ENCODE measurements at places on chromosomes 5 and 9.

- DNase-seq = no peak
Measured at GRCh38 chr5:148403344-148403743, 19.6 kb downstream of the FBXO38 start.

GRCh38 chr5:137832416-137832815 is 35.2 kb upstream of the MYOT start:
- no peak for DNase-seq

DNA sequence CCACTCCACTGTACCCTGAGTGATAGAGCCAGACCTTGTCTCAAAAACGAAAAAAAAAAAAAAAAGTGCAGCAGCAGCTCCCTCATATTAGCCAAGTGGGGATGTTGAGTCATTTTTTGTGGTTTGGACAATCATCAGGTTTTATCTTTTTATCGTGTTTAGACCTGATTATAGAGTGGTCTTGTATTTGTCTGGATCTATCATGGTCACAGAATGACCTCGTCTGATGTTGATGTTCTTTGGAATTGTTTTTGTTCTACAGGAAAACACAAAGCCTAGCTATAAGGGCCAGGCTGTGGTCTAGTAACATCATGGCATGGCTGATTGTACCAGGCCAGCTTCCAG is 1.6 kb upstream of the FBXW11 start:
- no peak for DNase-seq

DNA sequence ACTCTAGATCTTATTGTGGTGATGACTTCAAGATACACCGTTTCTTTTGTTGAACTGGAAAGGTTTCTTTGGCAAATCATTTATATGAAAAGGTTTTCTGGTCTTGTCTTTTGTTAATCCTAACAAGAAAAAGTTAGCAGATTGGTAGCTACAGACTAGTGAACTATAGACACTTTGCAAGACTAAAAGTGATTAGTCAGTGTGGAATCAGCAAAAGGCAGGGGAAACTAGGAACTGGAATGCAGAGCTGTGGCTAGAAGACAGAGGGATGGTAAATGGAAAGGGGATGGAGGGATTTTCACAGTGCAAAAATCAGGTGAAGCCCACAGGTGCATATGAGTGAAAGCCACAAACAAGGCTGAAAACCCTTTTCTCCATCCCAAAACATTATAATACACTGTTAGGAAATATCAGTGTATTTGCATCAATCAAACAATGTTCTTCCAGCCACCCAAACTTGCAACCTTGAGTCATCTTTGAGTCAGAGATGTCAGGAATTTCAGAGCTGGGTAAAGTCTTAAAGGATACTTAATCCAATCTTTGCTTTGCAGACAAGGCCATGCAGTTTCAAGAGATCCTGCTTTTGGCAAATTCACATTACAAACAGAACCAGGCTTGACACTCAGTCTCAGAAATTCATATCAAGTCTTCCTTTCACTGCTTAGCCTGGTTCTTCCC is 52.7 kb downstream of the PLK2 start:
- DNase-seq = no peak

- DNase-seq = no peak
Measured at GRCh38 chr5:150247726-150248125, 41.8 kb downstream of the CAMK2A start.

DNA sequence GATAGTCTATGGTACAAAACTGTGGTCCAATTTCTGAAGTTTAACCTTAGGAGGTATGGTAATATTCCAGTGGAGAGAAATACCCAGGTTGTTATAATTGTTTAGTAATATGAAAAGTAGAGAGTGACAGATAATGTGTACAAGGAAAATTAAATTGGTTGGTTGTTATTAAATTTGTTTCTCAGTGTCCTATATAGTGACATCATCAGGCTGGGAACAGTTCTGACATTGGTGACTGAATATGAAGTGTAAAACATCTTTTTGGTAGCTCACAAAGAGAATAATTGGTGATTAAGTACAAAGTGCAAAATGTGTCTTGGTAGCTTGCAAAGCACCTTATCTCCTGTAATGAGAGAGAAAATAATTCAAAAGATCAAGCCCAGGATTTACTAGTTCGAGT is 1806.1 kb upstream of the CDH6 start:
- no peak for DNase-seq

- DNase-seq = no peak
Measured at GRCh38 chr5:169305366-169305765, 4.4 kb upstream of the SLIT3 start.

DNA sequence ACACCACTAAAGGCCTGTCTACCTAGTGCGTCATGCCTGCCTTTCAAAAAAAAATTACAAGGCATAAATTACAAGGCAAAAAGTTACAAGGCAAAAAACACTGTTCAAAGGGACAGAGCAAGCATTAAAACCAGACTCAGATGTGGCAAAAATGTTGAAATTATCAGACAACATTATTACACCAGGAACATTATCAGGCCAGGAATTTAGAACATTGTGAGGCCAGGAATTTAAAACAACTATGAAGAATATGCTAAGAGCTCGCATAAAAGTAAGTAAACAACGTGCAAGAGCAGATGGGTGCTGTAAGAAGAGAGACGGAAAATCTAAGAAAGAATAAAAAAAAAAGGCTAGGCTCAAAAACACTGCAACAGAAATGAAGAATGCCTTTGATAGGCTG is 18.2 kb upstream of the MLANA start:
- DNase-seq = no peak

GRCh38 chr5:7781899-7782298 is 69.0 kb downstream of the CFAP90 start:
- no peak for DNase-seq

DNA sequence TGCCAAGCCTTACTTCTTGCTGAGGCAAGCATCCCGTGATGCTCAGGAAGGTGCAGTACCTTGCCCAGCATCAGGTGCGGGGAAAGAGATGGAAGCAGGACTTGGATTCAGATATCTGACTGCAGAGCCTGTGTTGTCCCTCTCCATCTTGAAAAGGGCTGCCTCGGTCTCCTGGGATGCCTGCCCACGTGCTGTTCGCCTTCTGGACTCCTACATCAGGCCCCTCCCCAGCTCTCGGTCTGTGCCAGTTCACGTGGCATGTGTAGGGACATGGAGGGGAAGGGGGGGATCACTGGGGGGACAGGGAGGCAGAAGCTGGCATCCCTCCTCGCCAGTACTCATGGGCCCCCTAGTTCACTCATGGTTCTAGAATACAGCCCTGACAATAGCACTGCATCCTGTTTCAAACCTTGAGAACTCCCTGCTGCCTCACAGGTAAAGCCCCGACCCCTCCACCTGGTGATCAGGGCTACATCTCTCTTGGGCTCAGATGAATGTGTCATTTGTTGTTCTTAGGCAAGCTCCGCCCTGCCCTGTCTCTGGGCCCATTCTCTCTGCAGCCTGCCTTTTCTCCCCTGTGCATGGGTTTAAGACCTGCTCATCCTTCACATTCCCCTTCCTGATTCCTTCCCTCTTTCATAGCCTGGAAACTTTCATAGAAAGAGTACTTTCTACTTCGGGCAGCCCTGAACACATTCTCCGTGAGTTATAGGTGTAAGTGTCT is 38.9 kb upstream of the SLC25A51 start:
- DNase-seq = no peak

DNA sequence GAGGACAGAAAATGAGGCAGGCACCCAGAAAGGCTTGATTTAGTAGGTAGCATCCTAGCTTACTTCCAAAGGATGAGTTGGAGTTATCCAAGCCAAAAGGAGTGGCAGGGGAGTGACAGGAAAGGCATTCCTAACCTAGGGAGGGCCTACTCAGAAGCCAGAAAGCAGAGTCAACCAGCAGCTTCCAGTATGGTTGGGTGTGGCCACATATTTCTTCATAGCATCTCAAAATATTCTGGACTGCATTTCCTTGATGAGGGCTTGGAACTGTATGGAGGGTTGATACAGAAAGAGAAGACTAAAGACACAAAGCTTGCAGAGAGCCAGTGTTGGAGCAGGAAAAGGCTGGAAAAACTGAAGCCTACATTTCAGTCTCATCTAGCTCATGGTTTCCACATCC is 656.8 kb upstream of the DMAC1 start:
- no peak for DNase-seq

DNA sequence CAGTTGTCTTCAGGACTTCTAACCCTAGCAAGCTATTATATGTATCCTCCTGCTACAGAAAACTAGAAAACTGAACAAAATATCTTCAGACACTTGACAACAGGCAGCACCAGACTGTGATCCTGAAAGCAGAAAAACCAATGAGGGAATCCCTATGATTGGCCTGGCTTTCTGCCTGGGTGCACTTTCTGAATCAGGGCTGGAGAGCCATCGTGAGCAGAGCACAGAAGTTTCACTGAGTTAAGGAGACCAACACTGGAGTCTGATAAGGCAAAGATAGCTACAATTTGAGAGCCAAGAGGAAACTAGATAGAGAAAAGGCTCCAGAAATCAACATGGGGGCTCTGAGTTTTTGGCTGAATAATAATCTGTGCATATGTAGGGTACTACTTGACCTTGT is 106.5 kb downstream of the FANCC start:
- no peak for DNase-seq

DNA sequence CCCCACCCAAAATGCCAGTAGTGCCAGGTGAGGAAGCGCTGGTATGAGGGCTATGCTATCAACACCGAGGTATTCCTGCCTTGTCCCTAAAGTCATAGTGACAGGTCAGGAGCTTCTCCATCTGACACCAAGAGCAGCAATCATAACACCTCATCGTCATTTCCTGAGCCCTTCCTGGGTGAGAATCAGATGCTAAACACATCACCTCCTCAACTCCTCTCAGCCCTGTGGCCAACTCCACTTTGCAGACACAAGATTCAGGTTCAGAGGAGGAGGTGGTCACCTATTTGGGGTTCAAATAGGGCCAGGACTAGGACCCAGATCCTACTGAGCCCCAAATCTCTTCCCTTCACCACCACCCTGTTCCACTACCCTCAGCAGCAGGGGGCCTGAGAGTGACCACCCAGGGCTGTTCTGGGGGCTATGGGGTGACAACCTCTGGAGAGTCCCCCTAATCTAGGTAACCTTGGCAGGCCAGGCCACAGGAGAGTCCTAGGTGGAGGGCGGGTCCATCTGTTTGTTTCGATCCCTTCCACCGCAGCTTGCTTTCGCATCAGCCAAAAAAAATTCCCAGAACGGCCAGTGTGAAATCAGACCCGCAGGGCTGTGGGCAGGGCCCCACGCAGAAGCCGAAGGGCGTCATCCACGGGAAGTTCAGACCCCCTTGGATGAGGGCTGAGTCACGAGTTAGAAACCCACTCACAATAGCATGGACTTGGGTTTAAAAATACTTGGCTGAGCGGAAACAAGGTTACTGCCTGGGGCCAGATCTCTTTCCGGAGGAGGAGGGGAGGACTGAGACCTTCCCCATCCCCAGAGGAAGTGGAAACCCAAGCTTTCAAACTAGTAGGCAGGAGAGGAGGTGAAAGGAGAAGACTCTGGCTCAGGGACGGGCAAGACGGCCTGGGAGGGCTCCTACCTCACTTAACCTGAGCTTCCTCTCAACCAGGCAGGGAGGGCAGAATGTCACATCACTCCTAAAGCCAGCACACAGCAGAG is 8.7 kb downstream of the STK10 start:
- no peak for DNase-seq

- no peak for DNase-seq
Measured at GRCh38 chr9:27261517-27262211, 35.3 kb downstream of the EQTN start.

DNA sequence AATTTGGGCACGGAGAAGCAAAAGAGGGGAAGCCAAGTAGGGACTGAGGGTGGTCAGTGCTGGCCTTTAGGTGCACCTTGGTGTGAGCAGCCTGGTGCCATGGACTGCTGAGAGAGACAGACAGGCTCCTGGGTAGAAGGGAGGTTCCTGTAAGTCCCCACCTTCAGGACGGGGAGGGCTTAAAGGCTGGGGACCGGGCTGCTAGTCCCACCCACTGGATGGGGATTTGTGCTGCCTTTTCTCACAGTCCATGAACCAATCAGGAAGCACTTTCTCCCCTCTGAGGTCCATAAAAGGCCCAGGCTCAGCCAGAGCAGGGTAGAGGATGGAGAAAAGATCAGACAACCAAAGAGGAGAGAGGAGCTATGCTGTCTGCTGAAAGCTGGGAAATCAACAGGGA is 15.2 kb downstream of the CDC25C start:
- no peak for DNase-seq

GRCh38 chr9:109101202-109101595 is 18.5 kb downstream of the TMEM245 start:
- no peak for DNase-seq

DNA sequence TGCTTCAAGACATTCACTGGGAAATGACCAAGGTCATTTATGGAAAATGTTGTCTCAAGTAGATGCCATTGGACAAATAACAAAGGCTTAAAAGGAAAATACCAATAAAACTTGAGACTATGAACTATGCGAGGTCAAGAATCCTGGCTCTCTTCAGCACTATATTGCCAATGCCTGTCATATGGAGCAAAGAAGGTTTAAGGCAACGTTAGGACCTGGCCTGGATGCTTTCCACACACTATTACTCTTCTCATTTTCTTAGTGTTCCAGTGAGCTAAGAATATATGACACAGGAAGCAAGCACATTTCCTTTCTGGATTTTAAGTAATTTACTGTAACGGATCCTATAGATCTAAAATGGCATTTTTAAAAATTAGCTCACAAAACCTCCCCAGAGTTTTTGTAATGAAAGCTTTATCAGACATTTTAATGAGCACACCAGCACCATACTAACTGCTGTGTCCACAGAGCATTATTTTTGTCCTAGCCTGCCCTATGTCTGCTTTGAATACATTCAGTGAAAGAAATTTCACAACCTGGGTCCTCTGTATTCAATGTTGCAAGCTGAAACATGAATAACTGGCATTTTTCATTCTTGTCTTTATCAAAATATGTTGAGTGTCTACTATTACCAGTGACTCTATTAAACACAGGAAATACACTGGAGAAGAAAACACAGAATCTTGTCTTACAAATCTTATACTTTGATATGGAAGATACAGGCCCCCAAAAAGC is 315.6 kb downstream of the CETN3 start:
- DNase-seq = no peak

DNA sequence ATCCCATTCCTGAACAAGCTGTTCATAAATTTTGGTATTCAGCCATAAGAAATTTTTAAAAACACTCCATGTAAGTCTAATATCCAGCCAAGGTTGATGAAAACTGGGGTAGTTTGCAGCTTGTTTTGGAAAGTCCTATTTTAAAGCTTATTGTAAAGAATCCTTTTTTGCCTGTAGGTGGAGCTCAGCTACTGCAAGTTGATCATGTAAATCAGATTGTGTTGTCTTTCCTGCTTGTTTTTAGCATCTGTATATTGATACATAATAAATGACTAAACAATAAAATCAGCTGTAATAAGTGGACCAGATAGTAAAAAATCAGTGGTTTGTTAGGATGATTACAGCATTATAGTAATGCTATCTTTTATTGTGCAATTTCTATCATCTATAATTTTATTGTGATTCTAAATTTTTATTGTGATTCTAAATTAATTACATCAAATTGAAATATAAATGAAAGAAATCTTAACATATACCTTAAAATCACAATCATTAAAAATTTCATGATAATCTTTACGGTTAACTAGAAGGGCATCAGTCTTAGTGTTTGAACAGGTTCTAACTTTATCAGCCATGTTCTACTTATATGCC is 42.4 kb downstream of the CWC27 start:
- no peak for DNase-seq

GRCh38 chr5:32942225-32942989 is 231.3 kb downstream of the NPR3 start:
- DNase-seq = no peak

- no peak for DNase-seq
Measured at GRCh38 chr9:68706363-68707201, 1.5 kb downstream of the PIP5K1B start.

GRCh38 chr9:6488395-6488794 is 75.4 kb downstream of the UHRF2 start:
- no peak for DNase-seq

GRCh38 chr9:71627537-71627936 is 140.8 kb downstream of the CEMIP2 start:
- no peak for DNase-seq
